Fibroblast of skin of left biceps (primary cell): ENCODE measurements at places on chromosomes 3 and 15.

GRCh38 chr3:58039601-58040000 is 31.4 kb downstream of the FLNB start:
- no peak for DNase-seq

- no peak for DNase-seq
Observed at GRCh38 chr15:84991014-84991712, 9.5 kb downstream of the PDE8A start.

DNA sequence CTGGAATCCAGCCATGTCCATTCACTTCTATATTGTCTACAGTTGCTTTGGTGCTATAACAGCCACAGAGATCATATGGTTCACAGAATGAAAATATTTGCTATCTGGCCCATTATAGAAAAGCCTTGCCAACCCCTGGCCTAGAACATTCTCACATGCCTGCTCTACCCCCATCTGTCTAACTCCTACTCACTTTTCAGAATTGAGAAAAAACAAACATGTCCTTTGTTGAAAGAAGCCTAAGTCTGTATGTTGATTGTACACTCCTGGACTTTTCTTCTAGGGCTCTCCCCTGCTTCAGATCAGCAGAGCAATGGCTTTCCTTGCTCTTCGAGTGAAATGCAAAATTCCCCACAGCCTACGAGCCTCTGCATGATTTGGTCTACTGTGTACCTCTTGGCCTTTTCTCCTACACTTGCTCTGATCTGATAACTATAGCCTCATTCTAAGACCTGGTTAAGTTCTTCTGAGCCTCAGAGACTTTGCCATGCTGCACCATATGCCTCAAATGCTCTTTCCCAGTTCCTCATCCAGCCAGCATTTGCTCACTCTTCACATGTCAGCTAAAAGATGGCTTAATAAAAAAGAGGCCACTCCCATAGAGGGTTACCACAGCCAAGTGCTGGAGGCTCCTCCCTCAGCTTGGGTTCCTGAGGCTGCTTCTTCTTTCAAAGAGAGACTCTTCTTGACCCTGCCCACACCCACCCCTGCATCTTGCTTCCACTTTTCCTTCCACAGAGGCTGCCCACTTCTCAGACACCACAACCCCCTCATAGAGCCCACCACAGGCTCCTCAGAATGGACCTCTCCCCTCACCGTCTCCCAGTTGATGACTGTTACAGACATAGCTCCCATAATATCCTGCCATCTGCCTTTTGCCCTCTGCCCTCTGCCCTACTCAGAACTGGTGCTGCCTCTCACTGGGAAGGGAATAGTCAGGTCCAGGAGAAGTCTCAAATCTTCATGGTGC is 22.9 kb upstream of the DCLK3 start:
- DNase-seq: no peak

- DNase-seq: no peak
Observed at GRCh38 chr3:65672871-65673815, 365.6 kb downstream of the MAGI1 start.

DNA sequence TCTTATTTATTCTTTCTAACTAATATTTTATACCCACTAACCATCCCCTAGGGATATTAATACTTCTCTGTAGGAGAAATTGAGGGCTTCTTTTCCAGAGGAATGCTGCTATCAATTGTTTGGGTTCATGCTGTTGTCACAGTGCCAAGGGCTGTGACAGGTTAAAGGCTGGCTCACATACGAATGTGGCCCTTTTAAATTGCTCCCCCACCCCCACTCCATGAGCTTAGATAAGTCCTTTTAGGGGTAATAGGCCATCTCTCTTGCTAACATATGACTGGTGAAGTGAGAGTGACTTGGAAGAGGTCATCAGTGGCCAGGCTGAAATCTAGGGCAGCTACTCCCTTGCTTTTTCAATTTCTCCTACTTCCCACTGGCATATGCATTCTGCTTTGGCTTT is 121.9 kb upstream of the DPH6 start:
- DNase-seq: no peak

- no peak for DNase-seq
Observed at GRCh38 chr3:87498358-87499080, 222.1 kb upstream of the POU1F1 start.

DNA sequence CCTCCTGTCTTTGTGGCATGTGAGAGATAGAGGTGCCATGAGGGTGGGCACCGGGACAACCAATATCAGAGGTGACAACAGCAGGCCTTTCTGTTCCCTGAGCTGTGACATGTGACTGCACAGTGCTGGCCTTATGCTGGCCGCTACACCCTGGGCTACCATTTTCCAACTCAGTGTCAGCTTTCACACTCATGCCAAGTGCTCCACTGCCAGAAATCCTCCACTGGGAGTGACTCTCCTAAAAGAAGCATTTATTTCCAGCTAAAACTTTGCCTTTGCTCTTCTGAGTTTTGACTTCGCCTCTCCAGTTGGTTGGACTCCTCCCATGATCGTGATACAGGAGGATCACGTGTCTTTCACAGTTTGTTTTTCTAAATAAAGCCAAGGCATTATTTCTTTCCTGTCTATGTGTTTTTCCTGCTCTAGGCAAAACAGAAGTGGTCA is 31.4 kb downstream of the CA12 start:
- DNase-seq: no peak

DNA sequence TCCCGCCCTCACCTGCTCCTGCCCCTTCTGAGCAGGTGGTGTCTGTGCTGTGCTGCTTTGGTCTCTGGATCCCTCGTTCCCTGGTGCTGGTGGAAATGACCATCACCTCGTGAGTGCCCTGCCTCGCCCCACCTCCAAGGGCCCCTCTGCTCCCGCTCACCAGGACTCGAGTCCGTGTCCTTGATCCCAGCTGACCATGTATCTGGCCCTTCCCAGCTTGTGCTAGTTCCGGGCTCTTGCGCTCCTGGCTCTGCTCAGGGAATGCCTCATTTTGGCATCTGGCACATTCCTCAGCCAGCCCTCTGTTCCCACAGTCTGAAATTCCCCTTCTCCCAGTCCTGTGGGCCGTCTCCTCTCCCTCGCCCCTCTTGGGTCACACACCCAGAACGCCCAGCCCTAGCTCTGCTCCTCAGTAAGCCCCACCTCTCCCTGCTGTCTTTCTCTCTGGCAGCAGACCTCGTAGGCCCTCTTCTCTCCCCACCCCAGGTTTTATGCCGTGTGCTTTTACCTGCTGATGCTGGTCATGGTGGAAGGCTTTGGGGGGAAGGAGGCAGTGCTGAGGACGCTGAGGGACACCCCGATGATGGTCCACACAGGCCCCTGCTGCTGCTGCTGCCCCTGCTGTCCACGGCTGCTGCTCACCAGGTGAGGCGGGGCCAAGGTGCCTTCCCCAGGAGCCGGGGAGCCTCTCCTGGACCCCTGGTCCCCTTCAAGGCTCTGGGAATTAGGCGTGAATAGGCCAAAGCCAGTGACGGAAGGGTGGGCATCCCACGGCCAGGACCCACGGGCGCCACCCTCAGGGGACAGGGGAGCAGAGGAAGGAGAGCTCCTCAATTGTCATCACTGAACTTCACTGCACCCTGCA is 11.5 kb downstream of the SLC51A start:
- DNase-seq: no peak

DNA sequence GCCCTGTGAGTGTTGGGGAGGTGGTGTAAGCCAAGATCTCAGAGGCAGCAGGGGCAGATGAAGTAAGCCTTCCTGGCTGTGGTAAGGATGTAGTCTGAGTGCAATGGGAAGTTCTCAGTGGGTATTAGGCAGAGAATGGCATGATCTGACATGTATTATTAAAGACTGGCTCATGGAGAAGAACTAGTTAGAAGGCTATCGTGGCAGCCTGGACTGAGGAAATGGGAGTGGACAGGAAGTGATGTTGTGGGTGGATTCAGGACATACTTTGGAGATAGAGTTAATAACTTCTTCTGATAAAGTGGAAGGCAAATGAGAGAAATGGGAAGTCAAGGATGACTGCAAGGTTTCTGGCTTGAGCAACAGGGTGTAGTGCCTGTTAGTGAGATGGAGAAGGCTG is 250.9 kb upstream of the CFAP20DC start:
- no peak for DNase-seq

DNA sequence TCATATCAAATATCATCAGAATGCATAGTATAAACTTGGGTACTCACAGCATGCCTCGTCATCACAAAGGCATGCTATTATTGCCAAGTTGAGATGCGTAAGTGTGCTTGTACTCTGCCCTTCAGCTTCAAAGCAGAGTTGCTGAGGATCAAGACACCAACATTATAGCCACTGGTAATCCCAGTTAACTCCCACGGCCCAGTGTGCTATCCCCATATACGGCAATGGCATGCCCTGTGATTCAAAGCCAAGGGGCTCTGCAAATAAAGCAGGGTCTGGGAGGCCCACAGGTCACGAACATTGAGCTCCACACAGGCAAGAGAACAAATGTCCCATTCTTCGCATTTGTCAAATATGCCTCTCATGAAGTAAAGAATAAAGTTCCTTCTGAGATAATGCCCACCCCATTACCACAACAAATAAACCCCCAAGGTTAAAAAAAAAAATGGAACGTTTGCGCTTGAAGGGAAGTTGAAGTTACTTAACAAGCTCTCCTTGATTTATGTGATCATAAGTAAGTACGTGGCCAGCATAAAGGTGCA is 298.1 kb upstream of the NECTIN3 start:
- no peak for DNase-seq

GRCh38 chr3:28139288-28139687 is 102.1 kb upstream of the CMC1 start:
- DNase-seq: no peak

GRCh38 chr3:14148041-14148985 is 23.5 kb downstream of the TMEM43 start:
- DNase-seq: no peak
